ENCODE measurements at places on chromosomes 1 and 21.
A peak's percentile ranks its signal among the peaks of the same experiment; 100 is the strongest.

DNA sequence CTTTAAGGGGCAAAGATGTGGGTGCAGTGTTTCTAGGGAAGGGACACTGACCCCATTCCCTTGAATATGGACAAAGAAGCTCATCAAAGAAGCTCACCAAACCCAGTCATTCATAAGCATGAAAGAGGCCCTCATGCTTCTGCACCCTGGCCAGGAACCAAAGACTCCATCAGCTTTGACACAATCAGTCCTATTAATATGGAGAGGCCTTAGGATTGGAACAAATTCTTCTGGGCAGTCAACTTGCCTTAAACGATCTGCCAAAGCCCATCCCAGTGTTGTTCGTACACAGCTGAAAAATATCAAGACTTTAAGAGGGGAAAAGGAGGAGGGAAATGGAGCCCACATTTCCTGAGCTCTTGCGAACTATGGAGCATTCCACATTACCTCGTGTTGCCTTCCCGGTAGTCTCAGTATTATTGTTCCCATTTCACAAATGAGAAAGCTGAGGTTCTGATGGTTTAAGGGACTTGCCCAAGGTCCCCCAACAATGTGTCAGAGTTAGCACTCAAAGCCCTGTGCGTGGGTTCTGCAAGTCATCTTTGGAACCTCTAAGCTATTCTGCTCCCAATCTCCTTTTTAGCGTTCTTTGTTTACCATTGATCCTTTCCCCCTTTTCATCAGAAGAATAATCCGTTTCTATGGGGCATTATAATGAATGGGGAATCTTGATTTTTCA, 161.9 kb downstream of the ZBTB18 start:
- no peak for DNase-seq

- DNase-seq, result no peak
Measured at GRCh38 chr1:13461977-13462376, 51.7 kb downstream of the PRAMEF20 start.

DNA sequence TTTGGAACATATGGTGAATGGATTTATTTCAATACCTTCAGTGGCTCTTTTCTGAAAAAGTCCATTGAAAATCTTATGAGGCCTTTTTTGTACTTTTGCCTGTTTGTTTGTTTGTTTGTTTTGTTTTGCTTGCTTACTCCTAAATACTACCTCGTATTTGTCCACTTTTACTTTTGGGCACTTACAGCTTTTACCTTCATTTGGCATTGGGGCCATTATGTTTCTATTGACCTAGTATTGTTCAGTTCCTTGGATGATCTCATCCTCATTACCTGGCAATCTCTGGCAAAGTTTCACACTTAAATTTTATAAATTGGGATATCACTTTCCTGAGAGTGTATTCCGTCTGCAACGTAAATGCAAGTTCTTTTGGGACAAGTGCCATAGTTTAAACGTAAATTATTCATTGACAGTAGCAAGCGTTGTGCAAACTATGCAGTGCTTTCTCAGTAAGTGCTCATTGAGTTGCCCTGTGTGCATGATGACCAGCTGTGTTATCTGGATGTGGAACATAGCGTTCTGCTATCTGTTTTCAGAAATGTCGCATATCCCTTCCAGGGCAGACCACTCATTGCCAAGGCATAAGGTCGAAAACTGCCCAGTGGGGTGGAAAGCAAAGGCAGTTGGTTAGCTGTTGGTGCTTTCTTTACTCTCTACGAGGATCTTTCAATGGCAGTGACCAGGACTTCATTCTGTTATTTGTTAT, 51.1 kb downstream of the LRRC8D start:
- DNase-seq, result no peak

DNA sequence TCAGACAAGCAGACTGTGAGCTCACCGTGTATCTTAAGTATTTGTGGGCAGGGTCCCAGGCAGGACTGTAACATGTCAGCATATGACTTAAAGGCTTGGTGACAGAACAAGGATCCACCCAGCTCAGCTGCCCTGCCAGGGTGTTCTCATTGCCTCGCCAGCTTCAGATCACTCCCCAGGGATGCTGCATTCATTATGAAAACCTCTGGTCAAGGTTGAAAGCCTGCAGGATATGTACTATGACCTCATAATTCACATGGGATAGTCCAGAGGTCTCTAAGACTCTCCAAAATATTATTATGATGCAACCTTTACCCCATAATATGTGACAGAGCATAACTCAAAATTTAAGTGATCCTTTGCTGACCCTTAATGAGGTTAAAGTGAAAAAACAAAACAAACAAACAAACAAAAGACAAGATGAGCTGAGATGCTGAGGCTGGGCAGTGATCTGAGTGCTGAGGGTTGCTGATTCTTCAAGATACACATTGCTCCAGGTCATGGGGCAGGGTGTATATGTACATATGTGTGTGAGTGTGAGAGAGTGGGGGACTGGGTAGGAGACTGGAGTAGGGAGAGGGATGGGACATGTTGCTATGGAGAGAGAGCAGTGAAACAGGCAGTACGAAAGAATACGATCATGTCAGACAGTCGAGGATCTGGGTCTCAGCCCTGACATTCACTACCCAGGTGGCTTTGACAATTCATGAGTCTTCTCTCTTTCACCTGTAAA, 98.8 kb upstream of the DUSP10 start:
- DNase-seq, result no peak

GRCh38 chr1:165403835-165404482, 41.0 kb downstream of the RXRG start:
- DNase-seq, result no peak

DNA sequence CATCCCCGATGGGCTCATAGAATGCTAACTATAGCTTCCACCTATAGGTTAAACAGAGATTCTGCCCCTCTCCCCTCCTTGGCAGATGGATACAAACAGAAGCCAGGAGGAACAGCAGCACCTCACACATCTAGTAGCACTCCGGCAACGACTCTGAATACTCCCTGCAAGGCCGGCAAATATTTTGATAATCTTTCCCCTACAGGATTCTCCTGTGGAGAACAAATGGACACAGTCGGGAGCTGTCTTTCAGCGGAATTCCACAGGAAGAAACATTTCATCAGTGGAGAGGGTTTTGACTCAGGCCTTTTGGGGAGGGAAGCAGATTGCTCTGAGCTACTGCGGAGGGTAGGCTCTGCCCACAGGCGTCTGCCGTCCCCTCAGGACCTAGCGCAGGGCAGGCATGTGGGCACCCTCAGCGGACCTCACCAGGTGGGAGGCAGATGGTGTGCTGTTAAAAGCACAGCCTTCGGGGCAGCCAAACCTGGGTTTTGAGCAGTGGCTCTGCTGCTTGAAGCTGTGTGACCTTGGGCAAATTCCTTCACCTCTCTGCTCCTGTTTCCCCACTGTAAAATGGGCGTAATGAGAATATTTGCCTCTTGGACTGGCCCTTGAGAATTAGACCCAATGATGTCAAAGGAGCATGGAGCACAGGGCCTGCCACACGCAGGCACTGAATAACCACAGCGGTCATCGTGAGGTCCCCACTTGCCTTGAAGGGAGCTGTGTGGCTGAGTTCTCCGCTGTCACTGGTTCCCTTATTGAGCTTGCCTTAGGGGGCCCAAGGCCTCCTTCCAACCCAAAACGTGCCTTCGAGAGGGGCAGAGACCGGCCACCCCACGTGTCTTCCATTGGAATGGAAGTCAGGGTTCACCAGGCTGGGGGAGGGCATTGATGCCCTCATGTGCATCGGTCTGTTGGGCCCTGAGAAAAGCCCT, 19.2 kb upstream of the BCAR3 start:
- no peak for DNase-seq

DNA sequence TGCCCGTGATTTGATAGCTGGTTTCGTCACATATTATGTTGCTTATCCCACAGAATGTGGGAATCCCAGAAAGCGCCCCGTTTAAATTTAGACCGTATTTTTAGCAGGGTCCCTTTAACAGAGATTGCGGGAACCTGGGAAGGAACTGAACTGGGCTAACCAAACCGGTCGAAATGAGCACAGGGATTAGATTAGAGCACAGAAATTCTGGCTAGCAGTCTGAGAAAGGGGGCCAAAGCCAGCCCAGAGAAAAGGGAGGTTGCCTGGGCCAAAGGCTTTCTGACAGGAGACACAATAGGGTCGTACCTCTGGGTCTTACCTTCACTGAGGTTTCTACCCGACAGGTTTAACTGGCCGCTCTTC, 327 bp downstream of the LRRC40 start:
- no peak for DNase-seq

DNA sequence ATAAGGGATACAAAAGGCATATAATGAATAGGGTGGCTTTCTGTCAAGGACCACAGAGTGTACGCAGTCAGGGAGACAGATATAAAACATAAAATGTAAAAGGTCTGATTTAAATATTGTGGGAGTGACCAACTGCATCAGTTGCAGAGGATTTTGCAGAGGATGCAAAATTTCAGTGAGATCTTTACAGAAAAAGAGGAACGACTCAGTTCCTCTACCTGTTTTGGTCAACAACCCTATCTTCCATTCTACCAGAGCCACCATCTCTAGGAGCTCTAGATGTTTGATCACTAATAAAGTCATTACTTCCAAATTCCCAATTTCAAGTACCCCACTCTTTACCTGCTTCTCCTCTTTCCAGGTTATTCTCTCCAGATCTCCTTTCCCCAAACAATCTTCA, 16.5 kb downstream of the SOD1 start:
- DNase-seq, result no peak

GRCh38 chr21:27759091-27759659, 792.3 kb upstream of the ADAMTS5 start:
- DNase-seq, result peak; percentile 45

DNA sequence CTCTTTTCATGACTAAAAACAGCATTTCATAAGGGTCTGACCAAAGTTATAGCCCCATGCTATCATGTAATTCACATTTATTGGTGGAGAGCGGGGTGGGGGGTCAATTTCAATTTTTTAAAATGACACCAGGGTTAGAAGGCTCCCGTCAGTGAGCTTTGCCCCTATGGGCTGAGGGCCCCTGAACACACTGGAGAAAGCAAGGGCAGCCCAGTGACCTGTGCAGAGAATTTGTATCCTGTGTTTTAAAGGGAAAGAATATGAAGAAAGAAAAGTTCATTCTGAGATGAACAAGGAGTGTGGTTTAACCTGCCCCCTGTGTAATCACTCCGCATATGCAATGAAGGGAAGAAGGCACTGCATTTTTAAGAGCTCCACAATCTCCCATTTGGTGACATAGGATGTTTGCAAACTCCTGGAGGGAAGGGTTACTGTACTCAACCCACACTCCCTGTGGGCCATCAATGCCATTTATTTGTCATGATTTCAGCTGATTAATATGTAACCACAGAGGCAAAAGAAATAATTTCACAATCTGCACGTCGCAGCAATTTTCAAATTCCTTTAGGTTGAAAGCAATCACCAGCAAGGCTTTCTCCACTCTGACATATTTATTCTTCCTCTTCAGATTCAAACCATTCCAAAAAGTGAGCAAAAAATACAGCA, 95.6 kb downstream of the ZNF281 start:
- no peak for DNase-seq

DNA sequence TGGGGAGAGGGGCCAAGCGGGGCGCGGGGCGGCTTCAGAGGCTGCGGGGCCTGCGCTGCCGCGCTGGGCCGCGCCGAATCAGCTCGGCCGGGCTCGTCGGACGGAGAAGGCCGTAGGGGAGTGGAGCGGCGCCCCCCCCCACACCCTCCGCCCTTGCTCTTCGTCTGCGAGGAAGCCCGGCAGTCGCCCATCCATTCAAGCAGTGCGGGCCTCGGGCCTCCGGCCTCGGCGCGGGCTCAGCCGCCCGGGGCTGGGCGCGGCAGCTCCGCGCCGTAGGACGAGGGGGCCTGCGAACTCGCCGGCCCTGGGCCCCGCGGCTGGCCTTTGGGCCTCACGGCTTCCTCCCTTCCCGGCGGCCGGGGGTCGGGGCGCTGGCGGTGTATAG, 564 bp downstream of the CTPS1 start:
- no peak for DNase-seq

- no peak for DNase-seq
Measured at GRCh38 chr1:2462819-2463218, 13.3 kb upstream of the PLCH2 start.

DNA sequence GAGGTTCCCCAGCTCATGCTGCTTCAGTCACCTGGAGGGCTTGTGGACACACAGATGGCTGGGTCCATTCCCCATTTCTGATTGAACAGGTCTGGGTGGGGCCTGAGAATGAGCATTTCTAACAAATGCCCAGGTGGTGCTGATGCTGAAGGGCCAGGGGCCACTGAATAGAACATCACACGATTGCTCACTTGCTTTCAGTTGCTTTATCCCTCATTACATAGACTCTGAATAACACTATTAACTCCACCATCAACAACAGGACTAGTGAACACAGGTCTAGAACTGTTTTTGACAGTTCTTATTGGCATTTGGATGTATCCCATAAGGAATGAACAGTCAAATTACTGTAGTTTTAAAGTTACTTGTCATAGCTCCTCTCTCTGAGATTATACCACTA, 12.1 kb downstream of the TRAPPC10 start:
- DNase-seq, result no peak

GRCh38 chr1:188022661-188023060, 1193.9 kb downstream of the PLA2G4A start:
- DNase-seq, result no peak

DNA sequence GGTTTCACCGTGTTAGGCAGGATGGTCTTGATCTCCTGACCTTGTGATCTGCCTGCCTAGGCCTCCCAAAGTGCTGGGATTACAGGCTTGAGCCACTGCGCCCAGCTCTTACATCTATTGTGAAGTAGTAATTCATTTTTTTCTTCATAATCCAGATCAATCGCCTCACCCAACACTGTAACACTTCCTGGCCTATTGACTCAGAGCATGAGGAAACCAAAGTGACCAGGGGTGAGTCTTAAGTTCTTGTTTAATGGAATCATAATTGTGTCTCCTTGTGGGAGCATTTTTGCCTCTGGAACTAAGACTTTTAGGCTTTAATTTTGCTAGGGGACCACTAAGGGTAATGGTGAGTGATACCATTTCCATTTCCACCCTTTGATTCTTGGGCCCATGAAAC, 27.4 kb downstream of the TNFSF18 start:
- no peak for DNase-seq

- DNase-seq, result no peak
Measured at GRCh38 chr21:46063227-46063626, 34.7 kb upstream of the COL6A2 start.

DNA sequence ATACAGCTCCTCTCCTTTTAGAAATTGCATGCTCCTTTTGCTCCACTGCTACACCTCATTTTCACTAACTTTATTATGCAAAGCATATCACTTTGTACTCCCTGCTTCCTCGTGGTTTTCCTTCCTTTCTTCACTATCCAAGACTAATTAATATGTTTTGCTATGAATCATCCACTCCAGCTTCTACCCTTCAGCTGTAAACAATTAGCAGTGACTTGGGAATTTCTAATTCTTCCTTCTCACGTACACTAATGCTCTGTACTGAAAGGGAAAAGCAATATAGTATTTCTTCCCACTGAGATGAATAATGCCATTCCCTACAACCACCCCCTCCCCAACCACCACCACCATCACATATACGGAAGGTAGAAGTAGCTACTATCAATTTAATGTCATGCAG, 1917.0 kb downstream of the MRPL39 start:
- no peak for DNase-seq

Data from amygdala (tissue), 56 donors.